ENCODE measurements at places on chromosomes 3 and 15.

GRCh38 chr3:28835249-28835648, 445.6 kb upstream of the RBMS3 start:
- DNase-seq: no peak

DNA sequence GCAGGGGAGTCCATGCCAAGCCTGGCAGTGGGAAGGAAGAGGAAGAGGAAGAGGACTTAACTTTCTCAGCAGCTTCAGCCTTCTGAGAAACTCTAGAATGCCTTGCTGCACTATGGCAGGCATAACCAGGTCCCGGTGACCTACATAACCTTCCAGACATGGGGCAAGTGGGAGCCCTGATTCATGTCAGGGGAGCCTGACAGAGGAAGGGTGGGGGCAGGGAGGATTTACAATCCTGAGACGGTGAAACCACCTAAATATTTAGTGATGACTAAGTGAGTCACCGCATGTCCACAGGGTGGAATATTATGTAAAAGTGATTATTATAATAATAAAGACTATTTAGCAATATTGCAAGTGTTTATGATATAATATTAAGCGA, 46.7 kb downstream of the AMOTL2 start:
- peak; percentile 47 for DNase-seq

- DNase-seq: no peak
Observed at GRCh38 chr3:192481638-192482037, 245.7 kb downstream of the FGF12 start.

GRCh38 chr3:105899516-105899915, 30.7 kb upstream of the CBLB start:
- DNase-seq: no peak

DNA sequence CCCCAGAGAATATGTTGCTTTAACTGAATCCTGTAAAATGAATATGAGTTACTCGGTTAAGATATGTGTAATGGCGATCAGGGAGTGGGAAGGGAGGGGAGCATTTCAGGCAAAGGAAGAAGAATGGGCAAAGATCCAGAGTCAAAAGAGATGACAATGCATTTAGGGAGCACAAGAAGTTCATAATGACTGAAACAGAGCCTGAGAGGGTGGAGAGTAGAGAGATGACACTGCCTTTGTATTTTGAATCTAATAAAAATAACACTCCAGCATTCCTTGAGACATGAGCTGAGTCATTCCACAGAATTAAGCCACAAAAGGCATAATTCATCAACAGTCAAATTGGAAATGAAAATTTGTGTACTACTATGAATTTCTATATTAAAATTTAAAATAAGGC, 105.3 kb upstream of the PEX5L start:
- DNase-seq: no peak

- peak; percentile 64 for DNase-seq
Observed at GRCh38 chr15:40322531-40323238, 807 bp upstream of the INAFM2 start.

DNA sequence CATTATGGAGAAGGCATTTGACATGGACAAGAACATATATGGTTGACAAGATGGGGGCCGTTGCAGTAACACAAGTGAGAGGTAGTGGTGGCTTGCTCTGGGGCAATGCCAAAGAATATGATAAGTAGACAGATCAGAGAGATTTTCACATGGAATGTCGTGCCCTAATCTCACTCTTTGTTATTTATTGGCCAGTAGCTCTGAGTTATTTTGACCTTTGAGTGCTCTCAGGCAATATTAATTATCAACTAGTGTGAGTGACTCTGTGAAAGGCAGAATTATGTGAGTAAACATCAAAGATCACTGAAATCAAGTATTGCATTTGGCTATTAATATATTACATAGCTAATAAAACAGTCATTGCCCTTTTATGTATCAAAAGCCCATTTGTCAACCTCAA, 164.9 kb upstream of the ADAMTS9 start:
- no peak for DNase-seq

- no peak for DNase-seq
Observed at GRCh38 chr3:14820156-14820555, 1.4 kb downstream of the FGD5 start.

DNA sequence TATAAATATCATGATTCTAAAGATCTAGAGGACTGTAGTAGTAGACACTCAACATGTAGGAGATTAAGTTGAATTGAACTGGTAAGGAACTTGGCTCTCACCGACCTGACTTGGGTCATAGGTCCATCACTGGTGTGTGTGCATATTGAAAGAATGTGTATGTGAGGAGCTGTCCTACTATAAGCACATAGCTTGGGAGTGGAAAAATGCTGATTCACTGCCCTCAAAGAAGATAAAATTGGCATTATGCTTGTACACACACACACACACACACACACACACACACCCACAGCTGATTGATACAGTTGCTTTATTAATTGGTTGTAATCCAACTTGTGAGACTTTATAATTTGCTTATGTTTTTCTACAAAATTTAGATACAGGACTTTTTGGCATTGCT, 411.0 kb upstream of the NR2F2 start:
- no peak for DNase-seq

GRCh38 chr3:169085827-169086226, 577.7 kb downstream of the MECOM start:
- peak; percentile 68 for DNase-seq

DNA sequence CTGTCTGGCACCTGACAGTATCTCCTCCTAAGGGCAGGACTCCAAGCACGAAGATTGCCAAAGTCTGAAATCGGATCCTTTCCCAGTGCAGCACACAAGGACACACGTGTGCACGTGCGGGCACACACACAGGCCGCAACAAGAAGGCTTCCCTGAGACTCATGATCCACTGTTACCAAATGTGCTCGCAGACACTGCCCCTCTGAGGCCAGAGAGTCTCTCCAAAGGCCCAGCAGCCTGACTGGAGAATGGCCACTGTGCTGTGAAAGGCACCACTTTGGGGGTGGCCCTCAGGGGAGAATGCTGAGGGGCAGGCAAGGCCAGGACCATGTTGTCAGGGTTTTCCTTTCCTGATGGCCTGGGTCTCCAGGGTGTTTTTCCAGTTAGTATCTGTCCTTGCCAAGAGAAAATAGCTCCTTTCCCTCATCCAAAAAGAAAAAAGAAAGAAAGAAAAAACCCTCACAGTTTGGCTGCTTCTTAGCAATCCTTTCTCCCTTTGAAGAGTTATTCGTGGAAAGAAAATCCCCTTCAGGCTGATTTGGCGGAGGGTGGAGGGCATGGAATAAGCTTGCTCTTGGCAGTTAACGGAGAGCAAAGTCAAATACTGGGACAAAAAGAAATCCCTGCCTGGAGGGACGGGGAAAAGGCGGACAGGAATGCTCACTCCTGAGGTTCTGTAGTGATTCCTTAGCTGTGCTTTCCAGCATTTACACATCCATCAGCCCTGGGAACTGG, 112.2 kb upstream of the ETV5 start:
- DNase-seq: peak; percentile 29

- no peak for DNase-seq
Observed at GRCh38 chr3:64578797-64579196, 109.0 kb downstream of the ADAMTS9 start.

GRCh38 chr3:16026753-16027152, 147.7 kb upstream of the GALNT15 start:
- DNase-seq: peak; percentile 8

All from SJCRH30 (cell line).